ENCODE measurements at places on chromosomes 1 and 21.

DNA sequence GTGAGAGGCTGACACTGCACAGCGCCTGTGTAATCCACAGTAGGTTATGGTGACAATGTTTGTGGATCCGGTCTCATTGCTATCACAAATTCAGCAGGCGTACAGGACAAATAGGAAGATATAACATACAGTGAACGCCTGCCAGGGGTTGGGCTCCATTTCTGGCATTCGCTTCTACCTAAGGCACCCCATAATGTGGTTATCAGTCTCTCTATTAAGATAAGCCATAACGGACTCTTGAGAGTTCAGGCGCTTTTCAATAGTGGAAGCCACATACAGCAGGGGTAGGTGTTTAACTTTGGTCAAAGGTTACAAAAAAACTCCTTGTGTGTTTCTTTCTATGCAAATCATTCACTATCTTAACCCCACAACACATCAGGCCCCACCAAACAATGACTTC lies 72.8 kb downstream of the SIPA1L2 start:
- DNase-seq, result no peak

GRCh38 chr1:89546934-89547562 lies 22.4 kb downstream of the LRRC8B start:
- no peak for DNase-seq

GRCh38 chr1:215557992-215558626 lies 9.0 kb upstream of the KCTD3 start:
- DNase-seq, result no peak

DNA sequence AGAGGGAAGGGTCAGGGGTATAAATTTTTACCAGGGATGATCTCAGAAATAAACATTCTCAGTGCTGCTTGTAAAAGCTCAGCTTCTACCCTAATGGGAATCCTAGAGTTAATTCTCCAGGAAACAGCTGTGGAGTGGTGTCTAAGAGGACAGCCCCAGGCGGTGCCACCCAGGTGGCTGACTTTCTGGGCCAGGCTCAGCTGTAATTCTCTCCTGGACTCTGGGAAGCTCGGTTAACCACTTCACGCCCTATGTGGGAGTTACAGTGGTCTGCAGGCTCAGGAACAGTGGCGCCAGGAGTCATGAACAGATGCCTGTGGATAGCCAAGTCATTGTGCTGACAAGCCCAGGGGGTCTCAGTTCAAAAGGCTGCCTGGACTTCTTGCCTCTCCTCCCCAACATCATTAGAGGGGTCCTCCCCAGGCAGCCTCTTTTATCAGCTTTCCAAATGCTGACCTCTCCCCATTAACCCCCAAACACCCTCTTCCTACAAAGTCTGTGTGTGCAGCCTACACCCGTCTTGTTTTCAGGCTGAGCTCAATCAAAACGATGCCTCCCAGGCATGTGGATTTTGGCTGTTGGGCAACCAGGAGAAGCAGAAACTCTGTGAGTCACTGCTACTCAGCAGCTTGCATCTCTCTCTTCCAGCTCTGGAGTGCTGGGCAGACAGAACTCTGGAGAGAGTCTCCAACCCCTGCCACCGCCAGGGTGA lies 1.2 kb downstream of the HHIPL2 start:
- no peak for DNase-seq

GRCh38 chr1:64304823-64305222 lies 101.4 kb downstream of the UBE2U start:
- no peak for DNase-seq

GRCh38 chr1:206582971-206583706 lies 29.1 kb downstream of the EIF2D start:
- DNase-seq, result peak; percentile 60

GRCh38 chr1:214476986-214477870 lies 74.2 kb downstream of the PTPN14 start:
- no peak for DNase-seq

DNA sequence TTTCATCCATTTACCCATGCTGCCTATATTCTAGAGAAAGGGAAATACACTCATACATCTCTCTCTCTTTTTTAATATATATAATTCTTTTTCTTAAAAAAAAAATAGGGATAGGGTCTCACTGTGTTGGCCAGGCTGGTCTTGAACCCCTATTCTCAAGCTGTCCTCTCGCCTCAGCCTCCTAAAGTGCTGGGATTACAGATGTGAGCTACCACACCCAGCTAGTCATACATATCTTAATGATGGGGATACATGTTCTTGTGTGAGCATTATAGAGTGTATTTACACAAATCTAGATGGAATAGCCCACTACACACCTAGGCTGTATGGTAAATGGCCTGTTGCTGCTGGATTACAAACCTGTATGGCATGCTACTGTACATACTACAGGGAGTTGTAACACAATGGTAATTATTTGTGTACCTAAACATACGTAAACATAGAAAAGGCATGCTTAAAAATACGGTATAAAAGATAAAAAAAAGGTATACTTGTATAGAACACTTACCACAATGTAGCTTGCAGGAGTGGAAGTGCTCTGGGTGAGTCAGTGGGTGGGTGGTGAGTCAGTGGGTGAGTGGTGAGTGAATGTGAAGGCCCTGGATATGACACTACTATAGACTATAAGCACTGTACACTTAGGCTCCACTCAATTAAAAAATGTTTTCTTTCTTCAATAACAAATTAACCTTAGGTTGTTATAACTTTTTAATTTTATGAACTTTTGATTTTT lies 72.9 kb downstream of the IVNS1ABP start:
- DNase-seq, result peak; percentile 54

- no peak for DNase-seq
These were observed 13.0 kb upstream of the SLC6A9 start for GRCh38 chr1:44044071-44044801.

DNA sequence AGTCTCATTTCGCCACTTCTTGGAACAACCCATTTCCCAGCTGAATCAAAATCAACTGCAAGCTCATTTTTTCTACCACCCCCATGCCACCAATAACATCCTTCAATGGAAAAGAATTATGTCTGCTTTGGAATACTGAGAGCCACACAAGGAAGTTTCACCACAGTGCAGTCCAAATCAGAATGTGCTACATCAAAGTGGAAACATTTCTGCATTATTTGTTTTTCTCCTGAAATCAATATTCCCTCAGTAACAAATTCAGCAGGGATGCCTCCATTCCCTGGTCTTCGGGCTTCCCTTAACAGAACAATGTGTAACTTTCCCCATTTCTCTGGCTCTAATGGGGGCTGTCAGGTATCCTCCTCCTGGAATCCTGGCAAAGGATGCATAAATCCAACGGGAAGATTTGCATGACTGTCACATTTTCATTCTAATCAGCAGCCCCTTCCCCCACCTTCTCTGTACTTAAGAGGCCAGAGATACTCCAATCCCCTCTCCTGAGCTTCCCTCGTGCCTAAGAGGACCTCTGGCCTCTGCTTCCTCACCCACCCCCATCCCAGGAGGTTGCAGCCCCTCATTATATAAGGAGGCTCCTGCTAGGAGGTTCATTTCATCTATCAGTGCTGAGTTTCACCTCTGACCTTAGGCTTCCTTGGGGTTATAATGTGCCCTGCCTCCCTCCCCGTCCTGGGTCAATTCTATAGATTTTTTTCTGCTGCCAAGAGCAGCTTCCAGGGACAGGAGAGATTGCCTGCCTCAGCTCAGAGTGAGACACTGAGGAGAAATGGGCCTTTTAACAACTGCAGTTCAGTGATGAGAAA lies 201.1 kb downstream of the OMA1 start:
- no peak for DNase-seq

GRCh38 chr1:84635429-84635828 lies 54.8 kb downstream of the SSX2IP start:
- DNase-seq, result no peak

DNA sequence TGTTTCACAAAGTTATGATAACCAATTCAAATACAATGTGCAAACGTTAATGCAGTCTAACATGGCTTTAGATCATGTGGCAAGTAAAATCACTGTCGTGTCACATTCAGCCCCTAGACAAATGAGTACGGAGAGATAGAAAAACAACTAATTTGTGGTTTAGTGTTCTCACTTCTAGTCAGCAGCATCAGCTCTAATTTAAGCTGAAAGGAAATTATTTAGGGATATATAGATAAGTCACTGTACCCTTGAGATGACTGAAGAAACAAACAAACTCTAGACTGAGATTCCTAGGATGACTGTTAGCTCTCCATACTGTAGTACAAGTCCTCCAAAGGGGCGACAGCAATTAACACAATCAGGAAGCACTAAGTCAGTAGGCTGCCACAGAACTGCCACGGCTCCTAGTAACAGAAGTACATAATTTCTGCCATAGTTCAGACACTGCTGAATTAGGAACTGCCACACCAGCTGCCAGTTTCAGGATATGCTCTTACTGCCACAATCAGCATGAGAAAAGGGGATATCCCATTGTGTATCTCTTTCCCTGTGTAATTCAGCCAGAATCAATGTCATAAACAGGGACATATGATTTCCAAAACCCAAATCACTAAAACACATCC lies 150.4 kb upstream of the NEGR1 start:
- no peak for DNase-seq

GRCh38 chr1:226215239-226215638 lies 8.2 kb upstream of the MIXL1 start:
- no peak for DNase-seq

DNA sequence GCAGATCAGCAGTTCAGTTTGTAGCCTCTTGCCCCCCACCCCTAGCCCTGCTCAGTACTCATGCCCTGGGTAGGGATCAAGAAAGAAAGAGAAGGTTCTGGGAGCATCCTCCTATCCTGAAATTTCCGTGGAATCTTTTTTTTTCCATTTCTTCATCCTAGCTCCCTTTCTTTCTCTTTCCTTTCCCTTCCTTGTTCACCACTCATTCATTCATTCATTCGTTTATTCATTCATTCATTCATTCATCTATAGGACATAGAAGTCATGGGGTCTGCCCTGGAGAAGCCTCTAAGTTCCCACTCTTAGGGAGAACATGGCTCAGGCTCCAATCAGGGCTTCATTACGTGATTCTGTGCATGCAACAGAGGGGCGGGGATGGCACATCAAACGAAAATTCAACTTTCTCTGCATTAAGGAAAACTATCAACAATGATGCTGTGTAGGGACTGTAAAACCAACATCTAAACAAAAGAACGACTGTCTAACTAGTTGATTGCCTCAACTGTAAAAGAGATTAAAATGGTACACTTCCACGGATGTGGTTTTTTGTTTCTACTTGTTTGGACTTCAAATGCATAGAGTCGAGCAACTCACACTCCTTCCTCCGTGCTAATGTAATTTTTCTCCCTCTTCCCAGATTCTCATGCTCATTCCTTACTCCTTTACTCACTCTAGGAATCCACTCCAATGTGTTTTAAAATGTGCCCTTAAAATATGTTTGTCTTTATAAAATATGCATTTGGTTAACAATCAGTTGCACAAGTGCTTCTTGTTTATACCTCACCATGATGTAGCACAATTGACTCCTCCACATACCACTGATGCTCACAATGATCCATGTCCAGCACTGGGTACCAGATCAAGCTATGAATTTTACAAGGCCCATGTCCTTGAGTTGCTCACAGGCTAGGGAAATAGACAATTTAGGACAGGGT lies 101.2 kb upstream of the SLC2A1 start:
- DNase-seq, result no peak

- no peak for DNase-seq
These were observed 141.7 kb downstream of the DENND1B start for GRCh38 chr1:197633447-197634078.

DNA sequence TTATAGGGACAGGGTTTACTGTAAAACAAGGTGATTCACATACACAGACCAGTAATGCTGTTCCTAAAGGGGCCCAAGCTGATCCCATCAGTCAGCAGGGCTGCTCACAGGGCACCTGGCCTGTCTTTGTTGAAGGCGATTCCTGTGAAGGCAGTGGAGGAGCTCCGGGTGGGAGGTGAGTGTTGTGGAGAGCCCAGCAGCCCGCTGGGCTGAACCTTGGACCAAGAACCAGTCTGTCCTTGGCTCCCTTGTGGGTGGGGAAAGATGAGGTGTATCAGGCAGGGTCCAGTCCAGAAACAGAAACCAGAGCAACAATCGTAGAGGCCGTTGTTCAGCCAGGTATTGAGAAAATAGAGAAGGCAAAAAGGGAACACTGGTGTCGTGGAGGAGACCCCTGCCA lies 12.5 kb downstream of the PDXK start:
- no peak for DNase-seq

GRCh38 chr1:116475850-116476218 lies 95.0 kb downstream of the CD58 start:
- no peak for DNase-seq

GRCh38 chr1:18230840-18231239 lies 123.2 kb downstream of the IGSF21 start:
- DNase-seq, result no peak

GRCh38 chr1:100358210-100358609 lies 5.9 kb downstream of the CDC14A start:
- peak; percentile 13 for DNase-seq

DNA sequence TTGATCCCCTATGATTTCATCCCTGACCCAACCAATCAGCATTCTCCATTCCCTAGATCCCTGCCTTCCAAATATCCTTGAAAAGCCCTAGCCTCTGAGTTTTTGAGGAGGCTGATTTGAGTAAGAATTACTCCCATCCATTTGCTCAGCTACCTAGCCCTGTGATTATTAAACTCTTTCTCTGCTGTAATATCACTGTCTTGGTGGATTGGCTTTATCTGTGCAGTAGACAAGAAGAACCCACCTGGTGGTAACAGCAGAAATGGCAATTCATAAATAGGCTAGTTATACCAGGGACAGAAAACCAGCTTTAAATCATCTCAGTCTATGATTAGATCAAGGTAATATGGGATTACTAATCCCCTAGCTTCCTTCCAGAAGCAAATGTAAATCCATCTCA lies 13.0 kb downstream of the IL20 start:
- no peak for DNase-seq

DNA sequence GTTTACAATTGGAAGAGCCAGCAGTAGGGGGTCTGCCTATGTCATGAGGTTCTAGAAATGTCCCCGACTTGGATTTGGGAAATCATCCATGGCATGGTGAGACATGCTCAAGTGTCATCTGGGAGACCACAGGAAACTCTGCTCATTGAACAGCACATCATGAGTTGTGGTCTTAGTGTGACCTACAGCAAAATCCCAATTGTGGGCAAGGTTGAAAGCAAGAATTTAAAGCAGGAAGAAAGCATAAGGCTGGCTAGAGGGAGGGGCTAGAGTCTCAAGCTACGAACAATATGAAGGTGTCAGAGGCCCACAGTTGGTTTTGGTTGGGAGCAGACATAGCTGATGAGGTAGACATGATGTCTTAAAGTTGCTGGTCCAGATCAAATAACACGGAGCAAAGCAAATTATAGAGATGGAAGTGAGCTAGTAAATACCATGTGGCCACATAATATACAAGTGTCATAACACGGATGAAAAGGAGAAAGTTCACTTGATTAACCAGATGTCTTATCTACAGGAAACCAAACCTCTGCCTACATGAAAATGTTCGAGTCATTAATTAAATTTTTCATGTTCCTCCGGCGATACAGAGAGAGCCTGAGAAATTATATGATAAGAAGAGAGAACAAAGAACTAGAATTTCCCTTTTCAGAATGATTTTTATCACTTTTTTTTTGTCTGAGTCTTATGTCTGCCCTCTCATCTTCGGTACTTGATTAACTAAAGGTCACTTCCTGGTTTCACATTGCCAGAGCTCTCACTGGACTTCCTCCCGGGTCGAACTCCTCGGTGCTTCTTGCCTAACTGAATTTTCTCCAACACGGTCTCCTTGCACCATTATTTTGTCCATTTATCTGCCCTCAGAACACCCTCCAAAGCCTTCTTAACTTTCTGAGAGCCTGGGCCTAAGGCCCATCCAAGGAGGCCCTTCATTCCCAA lies 67.5 kb upstream of the DUSP10 start:
- DNase-seq, result no peak

GRCh38 chr1:155888481-155888880 lies 22.7 kb downstream of the RIT1 start:
- DNase-seq, result no peak

- DNase-seq, result no peak
These were observed 2.0 kb downstream of the SCMH1 start for GRCh38 chr1:41239988-41240610.

Data from stimulated activated CD4-positive, alpha-beta T cell treated with anti-CD3 and anti-CD28 coated beads, Interleukin-4, amount 100 ng/mL, for 1 hour (primary cell).